ENCODE measurements at places on chromosomes 1 and 21.

DNA sequence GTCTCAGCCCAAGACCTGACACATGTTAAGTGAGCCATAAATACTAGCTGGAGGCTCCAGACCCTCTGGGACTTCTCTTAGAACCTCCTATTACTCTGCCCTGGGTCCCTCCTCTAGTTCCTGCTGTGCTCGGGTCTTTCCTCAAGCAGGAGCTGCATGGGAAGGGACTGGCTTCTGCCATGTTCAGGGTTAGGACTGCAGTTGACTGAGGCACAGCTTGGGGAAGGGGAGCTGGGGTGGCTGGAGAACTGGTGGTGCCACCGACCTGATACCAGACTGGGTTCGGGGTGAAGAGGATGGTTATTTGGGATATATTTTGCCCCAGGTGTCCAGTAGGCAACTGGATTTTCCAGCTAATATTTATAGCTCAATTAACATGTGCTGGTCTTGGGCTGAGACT is 15.7 kb downstream of the HYI start:
- DNase-seq, result no peak

GRCh38 chr1:14826172-14826636 is 227.7 kb downstream of the KAZN start:
- DNase-seq, result peak; percentile 85

- no peak for DNase-seq
Observed at GRCh38 chr1:169860187-169860586, 33.5 kb downstream of the SCYL3 start.

GRCh38 chr1:1013105-1013921 is at the start of gene ISG15:
ISG15 (plus strand) TSS chr1:1013497; CDS start chr1:1013574, 77 bp downstream.
- peak; percentile 77 for DNase-seq

GRCh38 chr1:225378880-225379279 is 49.0 kb downstream of the LBR start:
- peak; percentile 73 for DNase-seq

- no peak for DNase-seq
Observed at GRCh38 chr1:175200678-175201521, 8.3 kb upstream of the KIAA0040 start.

DNA sequence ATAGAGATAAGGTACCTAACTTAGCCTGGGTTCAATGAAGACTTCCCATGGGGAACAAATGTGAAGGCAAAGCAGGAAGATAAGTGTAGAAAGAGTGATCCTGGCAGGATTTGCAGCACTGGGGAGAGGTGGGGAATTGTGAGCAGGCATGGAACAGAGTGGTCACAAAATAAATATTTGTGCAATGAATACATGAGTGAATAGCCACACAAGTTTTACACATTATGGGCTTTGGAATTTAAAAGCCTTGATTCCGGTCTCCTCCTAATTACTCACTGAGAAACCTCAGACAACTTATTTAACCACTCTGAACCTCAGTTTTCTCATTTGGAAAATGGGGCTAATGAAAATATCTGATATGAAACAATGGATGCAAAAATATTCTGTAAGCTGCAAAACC is 148.3 kb downstream of the ELAVL4 start:
- DNase-seq, result no peak

GRCh38 chr1:27525296-27526272 is 35.6 kb upstream of the WASF2 start:
- DNase-seq, result no peak

- no peak for DNase-seq
Observed at GRCh38 chr1:218494449-218494852, 149.3 kb downstream of the TGFB2 start.

DNA sequence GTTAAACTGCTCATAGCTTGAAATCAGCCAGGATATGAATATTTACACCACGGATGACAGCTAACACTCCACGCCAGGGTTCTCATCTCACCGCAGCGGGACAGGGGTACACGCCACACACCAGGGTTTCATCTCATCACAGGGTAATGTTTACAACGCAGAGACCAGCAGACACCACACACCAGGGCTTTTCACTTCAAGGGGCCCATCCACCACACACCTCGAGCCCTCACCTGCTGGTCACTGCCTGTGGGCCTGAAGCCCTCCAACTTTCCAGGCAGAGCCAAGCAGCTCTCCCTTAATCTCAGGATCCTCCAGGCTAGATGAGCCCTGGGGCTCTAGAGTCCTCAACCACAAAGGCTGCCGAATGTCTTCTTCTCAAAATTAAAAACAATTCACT is 1.3 kb upstream of the KRTAP10-12 start:
- no peak for DNase-seq

DNA sequence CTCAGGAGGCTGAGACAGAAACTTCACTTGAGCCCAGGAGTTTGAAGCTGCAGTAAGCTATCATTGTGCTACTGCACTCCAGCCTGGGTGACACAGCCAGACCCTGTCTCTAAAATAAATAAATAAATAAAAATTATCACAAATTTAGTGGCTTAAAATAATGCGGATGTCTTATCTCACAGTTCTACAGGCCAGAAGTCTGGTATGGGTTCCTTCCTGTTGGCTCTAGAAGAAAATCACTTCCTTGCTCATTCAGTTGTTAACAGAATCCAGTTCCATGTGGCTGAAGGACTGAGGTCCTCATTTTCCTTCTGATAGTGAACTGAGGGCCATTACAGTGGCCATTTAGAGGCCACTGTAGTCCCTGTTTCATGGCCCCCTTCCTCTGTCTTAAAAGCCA is 94.6 kb upstream of the S1PR1 start:
- no peak for DNase-seq

DNA sequence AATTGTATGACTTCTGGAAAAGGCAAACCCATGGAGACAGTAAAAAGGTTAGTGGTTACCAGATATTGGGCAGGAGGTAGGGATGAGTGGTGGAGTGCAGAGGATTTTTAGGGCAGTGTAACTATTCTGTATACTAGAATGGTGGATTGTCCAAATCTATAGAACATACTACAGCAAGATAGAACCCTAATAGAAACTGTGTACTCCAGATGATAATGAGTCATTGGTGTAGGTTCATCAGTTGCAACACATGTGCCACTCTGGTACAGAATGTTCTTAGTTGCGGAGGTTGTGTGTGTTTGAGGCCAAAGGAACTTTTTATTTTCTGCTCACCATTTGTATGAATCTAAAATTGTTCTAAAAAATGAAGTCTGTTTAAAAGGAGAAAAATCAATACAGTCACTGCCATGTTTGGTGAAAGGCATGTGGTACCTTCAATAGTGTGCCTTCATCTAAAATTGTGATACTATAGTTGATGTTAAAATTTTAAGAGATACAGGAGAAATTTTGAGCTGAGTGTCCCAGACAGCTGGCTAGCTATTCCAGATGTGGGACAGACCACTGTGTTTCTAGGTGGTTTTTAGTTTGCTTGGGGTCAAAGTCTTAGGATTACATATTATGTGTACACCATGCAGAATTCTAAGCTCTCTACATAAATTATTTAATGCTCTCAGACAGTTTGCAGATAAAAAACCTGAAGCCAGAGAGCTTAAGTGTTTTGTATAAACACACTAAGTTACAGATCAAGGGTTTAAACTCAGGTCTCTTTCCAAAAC is 150.5 kb downstream of the RPS6KC1 start:
- no peak for DNase-seq

DNA sequence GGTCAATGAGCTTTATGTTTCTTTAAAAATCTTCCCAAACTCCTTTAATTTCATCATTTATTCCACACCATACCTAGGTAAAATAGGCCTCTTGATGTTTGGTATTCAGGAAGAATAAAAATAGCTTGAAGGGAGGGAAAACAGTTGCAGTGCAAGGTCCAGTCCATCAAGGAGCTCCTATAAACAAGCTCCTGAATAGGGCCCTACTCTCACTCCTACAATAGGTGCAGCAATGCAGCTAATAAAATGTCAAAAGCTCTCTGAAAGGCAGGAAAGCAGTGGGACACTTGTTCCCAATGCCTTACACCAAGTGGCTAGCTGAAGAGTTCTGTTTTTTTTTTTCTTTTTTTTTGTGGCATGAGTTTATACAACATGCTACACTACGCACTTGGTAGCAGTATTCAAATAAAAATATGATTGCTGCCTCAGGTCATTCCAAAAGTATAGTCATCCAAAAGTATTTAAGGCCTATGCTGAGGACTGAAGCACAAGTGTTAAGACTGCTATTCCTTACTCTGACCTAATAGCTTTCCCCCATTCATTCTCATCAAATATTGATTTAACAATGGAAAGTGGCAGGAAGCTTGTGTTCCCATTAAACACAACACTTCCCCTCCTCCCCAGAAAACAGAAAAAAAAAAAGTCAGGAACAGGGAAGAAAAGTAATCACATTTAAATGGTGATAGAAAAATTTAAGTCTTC is 9.8 kb downstream of the TEX38 start:
- DNase-seq, result no peak

GRCh38 chr1:111406321-111406768 is 21.2 kb downstream of the OVGP1 start:
- no peak for DNase-seq

DNA sequence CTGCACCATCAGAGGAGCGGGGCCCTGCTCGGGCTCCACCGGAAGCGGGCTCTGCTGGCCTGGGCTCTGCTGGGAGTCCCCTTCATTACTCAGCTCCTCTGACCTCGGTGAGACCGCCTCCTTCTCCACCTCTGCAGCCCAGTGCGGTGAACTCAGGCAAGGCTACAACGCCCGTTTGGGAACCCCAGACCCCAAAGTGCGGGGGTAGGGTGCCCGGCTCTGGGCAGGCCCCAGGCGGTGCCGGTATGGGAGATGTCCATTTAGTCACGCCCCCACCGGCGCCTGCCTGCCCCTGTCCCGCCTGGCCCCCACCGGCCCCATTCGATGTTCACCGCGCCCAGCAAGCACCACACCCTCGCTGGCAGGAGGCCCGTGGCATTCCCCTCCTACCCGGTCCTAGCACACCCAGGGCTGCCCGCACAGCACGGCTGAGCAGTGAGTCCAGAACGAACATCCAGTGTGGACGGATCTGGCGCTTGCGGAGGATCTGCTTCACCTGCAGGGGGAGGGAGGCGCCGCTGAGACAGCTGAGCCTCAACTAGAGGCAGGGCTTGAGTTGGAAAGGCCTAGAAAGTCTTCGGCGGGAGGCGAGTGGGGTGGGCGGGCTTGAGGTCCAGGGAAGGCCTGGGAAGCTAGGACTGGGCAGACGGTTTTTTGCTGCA is 10.0 kb downstream of the MAP3K6 start:
- DNase-seq, result no peak

DNA sequence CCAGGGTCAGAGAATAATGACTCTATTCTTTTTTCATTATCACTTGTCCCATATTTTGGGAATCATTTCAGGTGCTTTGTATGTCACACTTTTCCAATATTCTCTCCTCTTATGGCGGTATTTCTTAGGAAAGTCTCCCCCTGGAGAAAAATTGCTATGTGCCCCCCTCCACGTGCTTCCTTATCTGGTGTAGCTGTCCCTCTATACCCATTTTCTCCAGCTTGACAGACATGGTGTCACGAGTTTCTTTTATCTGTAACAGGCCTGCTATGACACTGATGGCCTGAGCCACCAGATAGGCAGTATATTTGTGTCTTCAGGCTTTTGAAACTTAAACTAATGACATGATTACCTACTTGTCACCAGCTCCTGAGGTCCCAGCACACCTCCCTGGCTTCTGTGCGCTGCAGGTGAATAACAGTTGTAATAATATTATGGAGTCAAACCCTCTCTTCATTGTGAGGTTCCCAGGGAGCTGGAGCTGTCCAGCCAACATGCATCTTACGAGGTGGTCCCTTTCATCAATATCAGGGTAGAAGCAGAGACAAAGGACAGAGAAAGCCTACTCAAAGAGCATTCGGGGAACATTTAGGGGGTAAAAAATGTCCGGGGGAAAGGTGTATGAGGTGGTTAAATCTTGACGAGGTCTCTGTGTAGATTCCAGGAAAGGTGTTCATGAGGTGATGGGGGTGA is 71.2 kb upstream of the DUSP10 start:
- no peak for DNase-seq

DNA sequence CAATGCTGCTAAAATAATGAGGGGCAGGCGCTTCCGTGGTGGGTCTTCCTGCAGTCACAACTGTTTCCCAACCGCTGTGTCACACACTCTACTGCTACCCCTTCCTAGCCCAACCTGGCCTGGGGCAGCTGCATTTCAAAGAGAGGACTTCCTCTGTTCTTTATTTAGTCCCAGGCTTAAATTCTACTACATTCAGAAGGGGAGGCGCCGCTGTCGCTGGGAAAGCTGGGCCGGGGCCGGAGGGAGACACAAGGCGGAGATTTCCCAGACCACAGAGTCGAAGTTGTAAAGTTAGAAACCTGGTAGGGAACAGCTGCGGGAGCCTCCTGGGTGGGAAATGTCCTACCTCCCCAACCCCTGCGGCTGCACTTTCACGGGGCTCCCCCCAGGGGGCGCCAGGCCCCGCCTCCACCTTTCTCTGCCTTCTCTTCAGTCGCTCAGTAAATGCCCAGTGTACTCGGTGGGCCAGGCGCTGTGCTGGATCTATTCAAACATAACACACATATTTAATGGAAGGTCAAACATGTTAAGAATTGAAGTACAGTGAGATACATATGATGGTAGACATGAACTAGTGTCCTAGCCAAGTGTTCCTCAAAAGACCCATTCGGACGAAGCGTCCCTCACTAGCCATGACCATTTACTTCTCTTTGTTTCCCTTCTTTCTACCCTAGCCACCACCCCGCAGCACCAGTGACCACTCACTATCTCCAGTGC is 23.1 kb downstream of the DYRK3 start:
- DNase-seq, result no peak

DNA sequence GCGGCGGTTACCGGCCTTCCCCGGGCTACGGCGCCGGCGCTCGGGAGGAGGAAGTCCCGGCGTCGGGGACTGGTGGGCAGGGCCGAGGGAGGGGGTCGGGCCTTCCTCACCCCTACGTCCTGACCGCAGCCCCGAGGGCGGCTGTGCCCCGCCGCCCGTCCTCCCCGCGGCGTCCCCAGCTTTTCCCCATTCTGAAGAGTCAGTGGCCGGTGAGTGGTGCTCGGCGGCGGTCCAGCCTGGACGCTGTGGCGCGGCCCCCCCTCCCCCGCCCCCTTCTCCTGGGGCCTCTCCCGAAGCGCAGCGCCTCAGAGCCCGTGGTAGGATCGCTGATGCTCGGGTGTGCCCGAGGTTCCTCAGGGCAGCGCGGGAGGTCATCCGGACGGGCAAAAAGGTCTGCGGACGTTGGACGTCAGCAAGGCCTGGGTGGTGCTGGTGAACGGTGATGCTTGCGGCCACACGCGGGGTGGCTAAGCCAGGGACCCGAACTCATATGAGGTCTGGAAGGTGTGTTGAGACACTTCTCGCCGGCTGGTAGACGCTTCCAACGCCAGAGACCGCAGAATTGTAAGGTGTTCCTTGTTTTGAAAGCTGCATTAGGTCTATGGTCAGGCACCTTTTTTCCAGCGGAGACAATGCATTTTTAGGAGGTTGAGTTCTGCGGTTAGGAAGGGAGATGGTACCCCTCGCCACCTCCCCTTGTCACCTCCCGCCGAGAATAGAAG is 725 bp downstream of the SLC25A33 start:
- DNase-seq, result peak; percentile 22

- DNase-seq, result no peak
Observed at GRCh38 chr1:79849388-79849787, 842.9 kb upstream of the ADGRL4 start.
